ENCODE measurements at places on chromosomes 4 and X.

GRCh38 chr4:67892253-67892652 is 8.5 kb upstream of the TMPRSS11D start:
- H3K27me3 ChIP-seq: no peaks in the 10 kb centered on the region
- peaks cover 7% of the 10 kb centered on the region for H3K4me1 ChIP-seq
- no peak for DNase-seq
- H3K36me3 ChIP-seq: no peaks in the 10 kb centered on the region

DNA sequence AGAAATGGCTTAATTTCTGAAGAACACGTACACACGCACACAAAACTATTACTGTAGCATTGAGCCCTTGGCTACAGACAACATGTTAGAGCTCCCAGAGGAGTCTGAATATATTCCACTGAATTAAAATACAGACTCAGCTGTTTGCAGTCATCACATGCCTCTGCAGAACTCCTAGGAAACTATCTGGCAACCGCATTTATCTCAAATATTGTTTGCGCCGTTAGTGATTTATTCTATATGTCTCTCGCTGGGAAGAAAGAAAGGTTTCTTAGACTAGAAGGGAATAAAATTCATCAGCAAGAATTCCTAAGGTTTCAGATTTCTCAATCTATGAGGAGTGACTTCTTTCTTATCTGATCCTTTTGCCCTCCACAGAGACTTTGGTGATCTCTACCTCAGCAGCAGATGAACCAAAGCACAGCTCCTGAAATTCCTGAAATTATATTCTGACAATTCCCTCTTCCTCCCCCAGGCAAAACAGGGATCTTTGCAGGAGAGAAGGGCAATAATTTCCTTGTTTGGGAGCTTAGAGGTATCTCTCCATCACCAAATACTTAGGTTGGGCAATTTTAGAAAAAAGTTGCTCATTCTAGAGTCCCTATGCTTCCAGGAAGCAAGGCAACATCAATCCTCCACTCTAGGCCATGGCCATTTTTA is 199.2 kb downstream of the APBB2 start:
- no peak overlapping the region for H3K4me3 ChIP-seq
- H3K27me3 ChIP-seq: no peaks in the 10 kb centered on the region
- H3K27ac ChIP-seq: no peak overlapping the region
- peaks cover 14% of the 10 kb centered on the region for H3K4me1 ChIP-seq

GRCh38 chr4:118557298-118557851 is 127.8 kb upstream of the METTL14 start:
- no peaks in the 10 kb centered on the region for H3K36me3 ChIP-seq
- H3K4me1 ChIP-seq: 0 out of 2 replicates have a peak, but pooled peaks cover 6% of the 10 kb centered on the region
- H3K27ac ChIP-seq: no peak overlapping the region
- no peak for DNase-seq
- no peak overlapping the region for H3K4me3 ChIP-seq

- no peak for DNase-seq
- H3K4me1 ChIP-seq: peaks cover 3% of the 10 kb centered on the region
- no peaks in the 10 kb centered on the region for H3K36me3 ChIP-seq
- H3K27me3 ChIP-seq: no peaks in the 10 kb centered on the region
- no peak overlapping the region for H3K27ac ChIP-seq
These were observed 78.3 kb downstream of the AR start for GRCh38 chrX:67622053-67622585.

DNA sequence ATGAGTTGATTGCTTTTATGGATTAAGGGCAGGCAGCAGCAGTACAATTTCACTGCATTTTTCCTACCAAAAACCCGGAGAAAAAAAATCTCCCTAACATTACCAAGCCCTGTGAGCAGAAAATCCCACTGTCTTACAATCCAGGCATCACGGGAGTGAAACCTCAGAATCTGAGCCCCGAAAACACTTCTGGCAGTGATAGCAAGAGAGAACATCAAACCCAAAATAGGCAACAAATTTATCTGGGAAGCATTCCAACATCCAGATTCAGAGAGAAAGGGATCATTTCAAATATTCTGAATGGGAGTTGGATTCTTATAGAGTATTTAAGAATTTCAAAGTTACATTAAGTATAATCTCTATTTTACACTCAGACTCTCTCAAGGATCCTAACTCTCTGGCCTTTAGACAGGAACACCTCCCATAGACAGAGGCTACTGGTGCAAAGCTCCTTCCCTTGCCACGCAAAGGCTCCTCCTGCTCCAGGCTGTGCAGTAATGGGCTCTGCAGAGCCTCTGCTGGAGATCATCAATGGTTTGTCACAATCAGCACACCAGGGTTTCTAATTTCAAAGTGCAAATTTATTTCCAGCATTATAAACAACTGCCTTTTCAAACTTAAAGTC is 256.9 kb downstream of the PARM1 start:
- no peaks in the 10 kb centered on the region for H3K4me1 ChIP-seq
- no peak overlapping the region for H3K4me3 ChIP-seq

All from WTC11 (cell line).